ENCODE measurements at places on chromosomes 1 and 21.

GRCh38 chr1:157147906-157148700 is 9.9 kb upstream of the ETV3 start:
- no peak for DNase-seq

DNA sequence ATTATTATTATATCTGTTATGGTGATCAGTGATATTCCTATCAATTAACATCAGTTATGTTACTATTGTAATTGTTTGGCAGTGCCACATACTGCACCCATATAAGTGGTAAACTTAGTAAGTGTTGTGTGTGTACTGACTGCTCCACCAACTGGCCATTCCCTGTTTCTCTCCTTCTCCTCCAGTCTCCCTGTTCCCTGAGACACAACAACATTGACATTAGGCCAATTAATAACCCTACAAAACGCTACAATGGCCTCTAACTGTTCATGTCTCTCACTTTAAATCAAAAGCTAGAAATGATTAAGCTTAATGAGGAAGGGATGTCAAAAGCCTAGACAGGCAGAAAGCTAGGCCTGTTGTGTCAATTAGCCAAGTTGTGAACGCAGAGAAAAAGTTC is 6.6 kb upstream of the THRAP3 start:
- DNase-seq = no peak

DNA sequence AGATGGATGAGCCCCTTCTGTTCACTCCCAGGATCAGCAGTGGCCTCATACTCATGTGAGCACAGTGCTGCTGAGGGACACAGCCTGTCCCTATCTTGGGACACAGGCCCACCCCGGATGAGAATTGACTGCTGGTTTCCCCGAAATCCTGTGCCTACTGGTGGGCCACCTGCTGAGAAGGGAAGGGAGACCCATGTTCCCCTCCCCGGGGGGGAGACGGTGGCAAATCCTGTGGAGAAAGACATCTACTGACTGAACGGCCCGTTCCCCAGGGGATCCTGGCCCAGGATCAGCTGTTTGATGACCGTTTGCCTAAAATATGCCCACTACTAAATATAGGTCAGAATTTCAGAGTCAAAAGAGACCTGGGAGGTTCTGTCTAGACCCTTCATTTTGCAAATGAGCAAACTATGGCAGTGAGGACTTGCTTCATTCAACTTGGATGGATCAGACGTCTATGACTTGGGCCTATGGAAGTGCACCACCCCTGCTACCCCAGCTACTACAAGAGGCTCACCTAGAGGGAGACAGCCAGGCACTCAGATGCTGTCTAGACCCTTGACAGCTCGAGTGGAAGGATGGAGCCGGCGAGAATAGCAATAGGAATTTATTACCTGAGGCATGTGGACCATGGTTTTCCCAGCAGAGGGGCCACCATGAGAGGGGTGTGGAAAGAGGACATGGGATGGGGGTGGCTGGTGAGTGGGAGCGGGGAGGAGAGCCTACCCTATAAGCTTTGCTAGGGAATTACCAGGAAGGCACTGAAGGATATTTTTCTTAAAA is 15.6 kb upstream of the THEMIS2 start:
- DNase-seq = no peak

GRCh38 chr1:34927316-34927715 is 2.1 kb downstream of the DLGAP3 start:
- DNase-seq = no peak

- DNase-seq = no peak
These were observed 79.3 kb downstream of the USP25 start for GRCh38 chr21:15809065-15809464.

- DNase-seq = no peak
These were observed 755.2 kb upstream of the ADAMTS5 start for GRCh38 chr21:27722095-27722494.

GRCh38 chr21:26709090-26709489 is 136.0 kb upstream of the CYYR1 start:
- no peak for DNase-seq

- DNase-seq = no peak
These were observed 28.4 kb downstream of the EVI5 start for GRCh38 chr1:92756537-92756936.

GRCh38 chr1:160474392-160475242 is 48.4 kb downstream of the SLAMF6 start:
- no peak for DNase-seq

DNA sequence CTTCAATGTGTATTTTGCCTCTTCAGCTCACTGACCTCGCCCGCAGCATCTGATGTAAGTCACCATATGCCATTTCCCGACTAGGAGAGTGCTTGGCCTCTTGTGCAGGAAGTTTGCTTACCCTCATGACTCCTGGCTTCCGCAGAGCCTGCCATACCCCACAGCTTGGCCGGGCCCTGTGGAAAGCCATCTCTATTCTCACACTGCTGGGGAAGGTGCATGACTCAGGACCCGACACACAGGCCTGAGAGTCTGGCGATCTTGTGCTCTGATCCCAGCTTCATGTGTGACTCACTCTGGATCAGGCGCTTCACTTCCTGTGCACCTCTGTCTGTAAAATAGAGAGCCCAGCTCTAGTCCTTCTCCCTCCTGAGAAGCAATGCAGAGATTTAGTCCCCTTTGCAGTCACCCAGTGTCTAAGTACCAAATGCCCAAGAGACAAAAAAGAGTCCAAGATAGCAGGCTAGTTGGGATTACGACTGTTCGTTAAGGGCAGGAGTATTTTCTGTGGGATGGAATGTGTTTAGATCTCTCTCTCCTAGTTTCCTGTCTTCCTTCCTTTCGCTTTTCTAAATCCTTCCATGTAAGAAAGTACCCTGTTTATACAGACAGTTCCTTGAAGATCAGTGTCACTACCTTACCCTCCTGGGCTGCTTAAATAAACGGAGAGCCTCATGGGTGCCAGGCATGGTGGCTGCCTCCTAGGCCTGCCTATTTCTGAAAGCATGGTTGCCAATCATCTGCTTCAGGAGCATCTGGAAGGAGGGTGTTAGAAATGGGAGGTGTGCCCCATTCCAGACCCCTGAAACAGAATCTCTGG is 62.8 kb upstream of the KIF26B start:
- DNase-seq = no peak

DNA sequence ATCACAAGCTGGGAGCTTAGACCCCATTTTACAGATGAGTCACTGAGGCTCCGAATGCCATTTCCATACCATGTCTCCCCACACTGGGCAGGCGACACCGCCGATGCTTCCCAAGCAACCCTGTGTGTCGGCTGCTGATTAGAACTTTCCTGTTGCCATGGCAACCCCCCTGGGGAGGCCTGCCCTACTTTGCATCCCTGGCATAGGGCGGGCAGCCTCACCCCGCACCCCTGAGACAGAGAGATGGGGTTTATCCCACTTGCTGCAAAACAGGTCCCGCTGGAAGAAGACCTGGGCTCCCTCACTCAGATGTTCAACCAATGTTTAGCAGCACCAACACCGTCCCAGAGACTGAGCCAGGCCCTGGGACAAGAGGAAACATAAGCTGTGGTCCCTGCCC is 81.5 kb downstream of the CAMK2N1 start:
- no peak for DNase-seq

DNA sequence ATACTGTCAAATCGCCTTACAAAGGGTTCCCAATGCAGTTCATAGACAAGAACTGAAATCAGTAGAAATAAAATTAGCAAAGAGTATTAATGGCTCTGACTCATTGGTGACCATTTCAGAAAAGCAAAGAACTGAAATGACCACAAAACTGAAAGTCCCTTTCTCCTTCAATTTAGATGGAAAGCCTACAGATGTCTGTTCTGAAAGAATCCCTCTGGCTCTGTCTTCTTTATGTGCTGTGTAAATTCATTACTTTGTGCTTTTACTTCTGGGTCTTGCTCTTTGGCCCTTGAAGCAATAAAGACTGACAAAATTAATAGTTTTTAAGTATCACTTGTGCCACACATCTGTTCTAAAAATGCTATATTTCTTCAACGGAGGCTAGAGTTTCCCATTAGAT is 62.7 kb upstream of the GPR89A start:
- no peak for DNase-seq

DNA sequence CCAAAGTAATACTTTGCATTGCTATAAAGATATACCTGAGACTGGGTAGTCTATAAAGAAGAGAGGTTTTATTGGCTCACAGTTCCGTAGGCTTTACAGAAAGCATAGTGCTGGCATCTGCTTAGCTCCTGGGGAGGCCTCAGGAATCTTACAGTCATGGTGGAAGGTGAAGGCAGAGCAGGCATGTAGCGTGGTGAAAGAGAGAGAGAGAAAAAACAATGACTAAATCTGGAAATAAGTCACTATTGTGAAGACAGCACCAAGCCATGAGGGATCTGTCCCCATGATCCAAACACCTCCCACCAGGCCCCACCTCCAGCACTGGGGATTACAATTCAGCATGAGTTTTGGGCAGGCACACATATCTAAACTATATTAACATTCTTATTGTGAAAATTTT is 30.4 kb downstream of the SLC30A7 start:
- no peak for DNase-seq

DNA sequence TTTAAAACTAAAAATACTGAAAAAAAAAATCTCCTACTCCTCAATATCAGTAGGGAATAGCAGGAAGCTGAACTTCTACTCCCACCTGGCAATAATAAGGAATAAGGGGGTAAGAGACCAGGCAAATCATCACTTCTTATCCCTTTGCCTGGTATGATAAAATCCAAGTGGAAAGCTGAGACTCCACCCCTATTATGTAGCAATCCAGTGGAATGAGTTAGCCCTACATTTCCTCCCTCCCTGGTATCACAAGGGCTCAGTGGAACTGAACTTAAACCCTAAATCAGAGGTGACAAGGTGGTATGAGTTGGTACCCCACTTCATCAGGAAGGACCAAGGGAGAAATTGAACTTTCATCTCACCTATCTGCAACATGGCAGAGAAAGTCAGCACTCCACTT is 25.7 kb downstream of the TRIM33 start:
- DNase-seq = no peak

DNA sequence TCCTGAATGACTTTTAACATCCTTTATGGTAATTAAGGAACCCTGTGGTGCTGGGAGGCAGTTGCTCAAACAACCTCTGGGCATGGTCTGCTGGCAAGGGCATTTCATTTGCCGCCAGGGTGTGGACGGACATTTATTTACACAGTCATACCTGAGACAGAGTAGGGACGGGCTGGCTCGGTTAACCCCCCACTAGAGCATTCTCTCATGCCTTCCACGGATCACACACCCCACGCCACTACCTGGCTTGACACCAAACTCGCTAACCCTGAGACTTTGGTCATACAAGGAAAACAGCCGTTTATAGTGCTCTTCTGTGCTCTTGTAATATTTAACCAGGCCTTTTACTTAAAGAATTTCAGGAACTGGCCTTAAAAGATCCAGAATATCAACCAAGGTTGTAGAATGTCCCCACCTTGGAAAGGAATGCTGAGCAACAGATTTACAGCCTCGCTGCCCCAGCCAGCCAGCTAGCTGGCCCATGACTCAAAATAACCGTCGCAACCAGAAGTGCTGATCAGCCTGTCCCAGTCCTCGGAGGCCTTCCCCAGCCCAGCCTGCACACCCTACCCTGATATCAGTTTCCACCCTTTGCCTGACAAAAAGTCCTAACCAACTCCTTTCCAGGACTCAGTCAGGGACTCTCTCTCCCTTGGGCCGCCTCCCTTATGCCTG is 6.5 kb upstream of the PDXK start:
- no peak for DNase-seq

DNA sequence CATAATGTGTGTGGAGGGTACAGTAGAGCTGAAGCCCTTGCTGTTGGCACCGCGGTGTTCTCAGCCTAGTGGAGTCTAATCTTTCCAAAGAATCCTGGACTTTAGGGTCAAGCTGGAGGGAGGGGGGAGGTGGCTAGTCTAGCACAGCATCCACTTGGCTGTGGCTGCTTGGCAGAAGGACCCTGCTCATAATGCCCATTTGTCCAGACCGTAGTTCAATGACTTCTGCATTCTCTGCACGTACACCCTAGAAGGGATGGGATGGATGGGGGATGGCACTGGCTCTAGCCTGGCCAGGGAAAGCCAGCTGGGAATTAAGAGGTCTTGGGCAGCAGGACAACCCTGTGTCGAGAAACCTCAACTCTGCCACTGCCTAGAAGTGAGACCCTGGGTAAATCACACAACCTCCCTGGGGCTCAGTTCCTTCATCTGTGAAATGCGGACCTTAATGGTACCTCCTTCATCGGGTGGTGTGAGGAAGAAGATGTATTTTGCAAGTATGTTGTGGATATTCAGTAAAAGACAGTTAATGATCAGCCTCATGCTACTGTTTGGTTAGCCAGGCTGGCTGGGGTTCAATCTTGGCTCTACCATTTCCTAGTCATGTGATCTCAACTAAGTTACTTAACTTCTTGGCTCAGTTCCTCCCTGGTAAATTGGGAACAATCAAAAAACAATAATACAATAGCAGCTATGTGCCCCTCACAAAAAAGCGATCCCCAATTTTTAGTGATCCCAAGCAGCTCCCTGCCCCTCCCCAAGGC is 27.2 kb upstream of the CLIC4 start:
- no peak for DNase-seq

- peak; percentile 50 for DNase-seq
These were observed 114.5 kb downstream of the KIAA0319L start for GRCh38 chr1:35442734-35443133.

- DNase-seq = no peak
These were observed 39.9 kb downstream of the ATF3 start for GRCh38 chr1:212648431-212648830.

DNA sequence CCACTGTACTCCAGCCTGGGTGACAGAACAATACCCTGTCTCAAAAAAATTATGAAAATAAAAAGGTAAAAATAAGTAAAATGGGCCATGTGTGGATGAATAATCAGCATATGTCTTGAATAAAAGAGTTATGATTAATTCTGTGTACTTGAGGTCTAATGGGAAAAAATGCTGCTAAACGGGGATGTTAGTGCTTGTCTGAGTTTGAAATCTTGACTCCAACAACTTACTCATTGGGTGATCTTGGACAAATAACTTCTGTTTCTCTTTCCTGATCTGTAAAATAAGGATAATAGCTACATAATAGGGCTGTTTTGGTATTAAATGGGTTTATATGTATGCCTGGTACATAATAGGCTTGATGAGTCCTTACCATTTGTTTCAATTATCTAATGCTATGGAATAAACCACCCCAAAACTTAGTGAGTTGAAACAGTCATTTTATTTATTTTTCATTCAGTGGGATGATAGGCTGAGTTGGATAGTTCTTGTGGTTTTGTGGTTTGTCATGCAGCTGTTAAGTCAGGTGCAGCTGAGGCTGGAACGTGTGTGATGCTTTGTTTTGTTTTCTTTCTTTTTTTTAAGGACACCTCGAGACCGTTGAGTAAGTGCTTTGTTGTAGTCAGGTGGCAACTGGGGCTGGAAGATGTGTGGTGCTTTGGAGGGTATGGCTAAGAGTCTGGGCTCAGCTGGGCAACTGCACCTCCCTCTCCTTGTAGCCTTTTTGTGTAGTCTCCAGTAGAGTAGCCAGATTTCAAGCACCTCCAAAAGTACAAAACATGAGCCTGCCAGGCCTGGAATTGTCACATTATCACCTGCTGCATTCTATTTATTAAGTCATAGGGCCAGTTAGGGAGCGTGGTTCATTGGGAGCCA is 4.9 kb downstream of the MDM4 start:
- DNase-seq = peak; percentile 21

GRCh38 chr1:103142461-103142860 is 34.1 kb upstream of the COL11A1 start:
- DNase-seq = no peak

- no peak for DNase-seq
These were observed 58.6 kb downstream of the DDX20 start for GRCh38 chr1:111814305-111814628.
